ENCODE measurements at places on chromosomes 1 and 21. TPM values are rescaled to one million over a fixed set of nuclear protein-coding genes. Genes with fewer than 3 reads are reported as not detected.
A peak's percentile ranks its signal among the peaks of the same experiment; 100 is the strongest.

- no peak for DNase-seq
These were observed 153.9 kb upstream of the CAMK1G start for GRCh38 chr1:209429611-209430010.

GRCh38 chr1:32144033-32144432 is 35.4 kb upstream of the TXLNA start:
- DNase-seq: no peak

- DNase-seq: peak; percentile 7
These were observed 561.2 kb upstream of the B3GALT2 start for GRCh38 chr1:193747579-193747978.

Gene TP73
- 2.0 TPM for total RNA-seq

- no peak for DNase-seq
These were observed 440.9 kb upstream of the LRRC7 start for GRCh38 chr1:69126796-69127195.

Gene SLC22A15
- total RNA-seq: 0.60 TPM

DNA sequence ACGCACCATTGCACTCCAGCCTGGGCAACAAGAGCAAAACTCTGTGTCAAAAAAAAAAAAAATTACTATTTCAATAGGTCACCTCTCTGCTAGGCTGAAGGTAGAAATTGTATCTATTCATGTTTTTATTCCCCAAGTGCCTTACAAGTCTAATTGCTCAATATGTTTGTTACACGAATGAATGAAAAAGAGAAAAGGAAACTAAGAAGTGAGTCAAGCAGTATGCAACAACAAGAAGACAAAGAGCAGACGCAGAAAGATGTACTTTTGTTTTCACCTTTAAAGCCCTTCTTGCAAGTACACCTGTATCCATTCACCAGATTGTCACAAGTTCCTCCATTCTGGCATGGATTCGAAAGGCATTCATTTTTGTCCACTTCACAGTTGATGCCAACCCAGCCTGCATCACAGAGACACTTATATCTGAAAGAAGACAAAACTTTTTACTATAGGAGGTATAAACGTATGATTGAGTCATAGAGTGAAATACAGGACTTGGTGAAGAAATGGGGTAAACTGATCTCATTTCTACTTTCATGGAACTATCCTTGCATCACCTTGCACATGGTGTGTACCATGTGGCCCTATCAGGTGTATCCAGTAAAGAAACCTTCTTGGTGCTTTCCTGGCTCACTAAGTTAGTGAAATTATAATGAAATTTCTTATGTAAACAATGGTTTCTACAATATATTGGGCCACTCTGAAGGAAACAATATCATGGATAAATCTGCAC is 57.1 kb upstream of the ADAM30 start:
- no peak for DNase-seq

Gene PITHD1
- 51.4 TPM for total RNA-seq

- DNase-seq: no peak
These were observed 8.6 kb downstream of the ADAMTSL4 start for GRCh38 chr1:150557813-150558212.

DNA sequence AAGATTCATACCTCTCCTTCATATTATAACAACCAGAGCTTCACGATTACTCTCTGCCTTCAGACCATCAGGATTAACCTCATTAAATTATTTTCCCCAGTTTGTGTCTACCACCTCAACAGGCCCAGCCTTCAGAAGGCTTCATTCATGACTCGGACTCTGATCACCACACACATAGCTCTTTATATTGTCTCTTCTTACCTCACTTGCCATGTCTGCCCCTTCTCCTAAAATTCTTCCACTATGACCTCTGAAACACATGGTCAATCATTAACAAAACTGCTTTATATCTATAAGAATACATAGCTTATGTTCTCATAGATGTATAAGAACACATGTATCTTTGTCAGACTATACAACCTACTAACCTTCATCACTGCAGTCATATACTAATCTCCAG is 79.8 kb downstream of the USP1 start:
- DNase-seq: no peak

GRCh38 chr1:153598309-153599172 is 14.4 kb downstream of the S100A16 start:
- DNase-seq: no peak

DNA sequence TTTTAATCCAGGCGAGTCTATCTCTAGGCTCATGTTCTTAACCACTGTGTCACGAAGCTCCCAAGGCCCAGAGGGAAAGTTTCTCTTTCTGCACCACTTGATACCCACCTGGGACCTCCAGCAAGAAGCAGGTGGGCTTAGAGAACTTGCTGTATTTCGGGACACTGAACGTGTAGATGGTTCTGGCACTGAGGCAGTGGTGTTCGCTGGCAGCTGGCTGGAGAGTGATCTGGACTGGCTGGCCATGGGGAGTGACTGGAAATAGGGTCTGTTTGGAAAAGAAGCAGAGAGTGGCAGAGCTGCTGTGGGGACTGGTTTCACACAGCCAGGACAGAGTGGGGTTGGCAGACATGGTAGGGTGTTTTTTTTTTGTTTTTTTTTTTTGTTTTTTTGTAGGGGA is 16.4 kb upstream of the IL22RA1 start:
- DNase-seq: no peak

- no peak for DNase-seq
These were observed 35.7 kb upstream of the FAM163A start for GRCh38 chr1:179707406-179707805.

DNA sequence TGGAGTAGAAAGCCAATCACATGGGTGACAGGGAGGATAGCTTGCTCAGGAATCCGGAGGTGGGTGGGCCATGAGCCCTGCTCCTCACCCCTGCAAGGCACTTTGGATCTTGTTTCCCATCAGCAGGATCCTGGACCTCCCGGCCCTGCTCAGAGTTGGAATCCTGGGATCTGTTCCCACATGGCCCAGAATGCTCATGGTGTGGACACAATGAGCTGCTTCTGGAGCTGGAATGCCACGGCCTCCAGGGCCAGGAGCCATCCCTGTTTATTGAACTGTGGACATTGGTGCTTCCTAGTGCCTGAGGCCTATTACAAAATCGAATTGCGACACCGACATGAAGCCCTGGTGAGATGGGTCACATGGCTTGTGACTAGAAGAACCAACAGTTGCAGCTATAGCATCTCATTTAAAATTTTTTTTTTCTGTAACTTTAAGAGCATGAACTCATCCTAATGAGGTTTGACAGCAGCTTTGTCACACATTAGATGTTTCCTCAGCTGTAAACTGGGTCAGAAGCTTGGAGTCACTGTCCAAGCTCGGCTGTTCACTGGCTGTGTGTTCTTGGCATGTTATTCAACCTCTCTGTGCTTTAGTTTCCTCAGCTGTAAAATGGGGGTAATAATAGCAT is 40.4 kb upstream of the GOLT1A start:
- DNase-seq: peak; percentile 33

Data from H4 (cell line).